Inflammatory macrophage (primary cell): ENCODE measurements at places on chromosomes 5 and 9.
A peak's percentile ranks its signal among the peaks of the same experiment; 100 is the strongest.

DNA sequence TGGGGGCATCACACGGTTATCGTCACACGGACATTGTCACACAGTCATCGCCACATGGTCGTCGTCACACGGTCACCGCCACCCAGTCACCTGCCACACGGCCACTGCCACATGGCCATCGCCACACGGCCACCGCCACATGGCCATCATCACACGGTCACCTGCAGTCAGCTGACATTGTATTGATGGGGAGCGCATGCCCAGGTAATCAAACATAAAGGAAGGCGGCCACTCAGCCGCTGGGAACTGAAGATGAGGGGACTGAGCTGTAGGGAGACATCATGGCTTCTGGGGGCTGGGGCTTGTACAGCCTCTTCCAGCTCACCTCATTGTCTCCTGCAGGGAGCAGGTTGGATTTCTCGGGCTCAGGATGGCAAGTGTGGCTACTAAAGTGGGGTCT, 49.2 kb downstream of the MRPL36 start:
- DNase-seq: no peak

- DNase-seq: no peak
These were observed 120.1 kb upstream of the LPCAT1 start for GRCh38 chr5:1643651-1644392.

GRCh38 chr9:127279717-127280285, 15.2 kb downstream of the GARNL3 start:
- DNase-seq: no peak

DNA sequence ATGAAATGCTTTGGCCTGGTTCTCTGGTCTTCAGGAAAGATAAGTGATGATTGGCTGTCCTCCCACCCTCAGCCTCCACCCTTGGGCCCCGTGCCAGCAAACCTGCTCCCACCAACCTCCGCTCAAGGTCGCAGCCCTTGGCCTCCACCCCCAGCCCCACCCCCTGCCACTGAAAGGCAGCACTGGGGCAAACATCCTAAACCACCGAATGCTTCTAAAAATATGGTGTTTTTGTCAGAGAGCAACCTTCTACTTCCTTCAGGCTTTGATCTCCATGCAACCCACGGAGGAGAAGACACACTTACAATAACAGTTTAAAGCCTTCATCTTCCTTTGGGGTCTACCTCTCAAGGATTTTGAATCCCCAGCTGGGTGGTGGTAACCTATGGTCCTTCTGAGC, 24.0 kb upstream of the TCF7 start:
- DNase-seq: no peak

DNA sequence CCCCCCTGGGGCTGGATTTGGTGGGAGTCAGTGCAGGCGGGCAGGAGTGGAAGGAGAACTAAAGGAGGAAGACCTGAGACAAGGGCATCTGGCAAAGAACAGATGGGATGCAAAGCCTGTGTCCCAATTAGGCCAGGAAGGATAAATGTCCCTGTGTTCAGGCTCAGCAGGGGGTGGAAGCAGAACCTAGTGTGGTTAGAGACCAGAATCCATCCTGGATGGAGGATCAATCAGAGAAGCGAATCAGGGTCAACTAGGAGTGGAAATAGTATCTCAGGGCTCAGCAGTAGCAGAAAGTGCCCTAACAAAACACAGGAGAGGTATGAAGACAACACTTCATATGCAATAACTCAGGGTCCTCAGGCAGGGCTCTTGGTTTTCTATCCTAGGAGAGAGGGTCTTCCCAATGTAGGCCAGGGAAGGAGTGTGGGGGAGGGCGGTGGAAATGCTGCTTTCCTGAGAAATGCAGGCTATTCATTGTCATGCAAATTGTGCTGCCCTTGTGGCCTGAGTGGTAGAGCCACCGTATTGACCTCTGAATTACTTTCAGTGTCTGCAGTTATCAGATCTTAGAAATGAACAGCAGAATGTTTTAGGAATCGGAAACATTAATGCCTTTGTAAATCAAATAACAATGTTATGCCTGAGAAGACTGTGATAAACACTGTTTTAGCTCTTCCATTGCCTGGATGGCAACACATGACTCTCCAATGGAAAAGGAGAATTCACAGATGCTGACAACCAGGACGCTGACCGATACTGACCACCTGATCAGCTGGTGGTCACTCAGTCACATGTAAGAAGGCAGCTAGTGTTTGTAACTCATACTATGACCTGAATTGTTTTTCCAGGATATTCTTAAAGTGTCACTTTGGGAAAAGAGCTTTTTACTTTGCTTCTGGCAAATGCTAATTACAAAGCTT, 323.6 kb downstream of the SEMA5A start:
- DNase-seq: no peak

DNA sequence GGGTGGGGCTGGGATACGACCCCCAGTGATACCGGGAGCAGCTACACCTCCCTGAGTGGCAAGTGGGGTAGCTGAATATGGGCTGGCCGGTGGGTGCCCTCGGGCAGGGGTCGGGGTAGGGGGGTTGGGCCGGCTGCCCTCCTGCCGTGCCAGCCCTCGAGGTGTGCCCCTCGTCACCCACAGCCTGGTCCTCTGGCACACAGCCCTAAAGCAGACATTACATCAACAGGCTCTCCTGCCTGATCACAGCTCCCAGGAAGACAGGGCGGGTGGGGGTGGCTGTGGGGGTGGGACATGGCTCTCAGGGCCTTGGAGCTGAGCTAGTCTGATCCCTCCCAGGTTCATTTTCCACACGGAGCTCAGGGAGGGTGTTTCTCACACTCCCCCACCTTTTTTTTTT, 23.2 kb downstream of the FBXW5 start:
- no peak for DNase-seq

GRCh38 chr5:176832162-176832561, 21.8 kb downstream of the UNC5A start:
- no peak for DNase-seq

DNA sequence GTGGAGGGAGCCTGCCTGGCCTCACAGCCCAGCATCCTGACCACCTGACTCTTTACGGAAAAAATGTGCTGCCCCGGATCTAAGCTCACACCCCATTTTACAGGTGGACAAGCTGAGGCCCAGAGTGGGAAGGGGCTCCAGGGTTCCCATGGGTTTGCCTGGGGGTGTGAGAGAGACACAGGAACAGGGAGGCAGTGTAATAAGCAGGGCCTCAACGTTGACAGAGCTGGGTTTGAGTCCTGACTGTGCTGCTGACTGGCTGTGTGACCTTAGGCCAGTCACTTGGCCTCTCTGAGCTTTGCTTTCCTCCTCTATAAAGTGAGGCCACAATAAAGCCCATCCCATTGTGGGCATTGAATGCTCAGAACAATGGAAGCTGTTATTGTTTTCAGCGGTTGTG, 73.7 kb downstream of the HMCN2 start:
- no peak for DNase-seq

GRCh38 chr9:95124582-95125367, 192.7 kb downstream of the FANCC start:
- DNase-seq: no peak

DNA sequence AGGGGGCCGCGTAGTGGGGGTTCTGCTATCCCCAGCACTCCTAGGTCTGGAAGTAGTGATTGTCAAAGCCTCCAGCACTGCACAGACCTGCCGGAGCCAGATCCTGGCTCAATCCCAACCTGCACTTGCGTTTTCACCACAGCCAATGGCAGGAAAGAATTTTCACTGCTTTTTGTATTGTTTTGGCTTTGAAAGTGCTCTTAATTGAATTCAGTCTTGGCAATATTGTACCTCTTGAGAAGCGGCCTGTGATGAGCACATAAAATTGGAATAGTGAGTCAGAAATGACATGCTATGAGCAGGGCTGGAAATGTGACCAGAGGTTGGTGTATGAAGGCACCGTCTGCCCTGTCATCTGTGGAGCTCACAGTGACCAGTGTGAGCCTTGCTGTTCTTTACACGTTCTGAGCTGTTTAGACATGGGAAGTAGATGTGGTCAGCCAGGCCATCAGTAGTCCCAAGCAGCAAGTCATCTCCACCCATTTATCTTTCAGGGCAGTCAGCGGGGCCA, 41.5 kb downstream of the SECISBP2 start:
- DNase-seq: no peak

DNA sequence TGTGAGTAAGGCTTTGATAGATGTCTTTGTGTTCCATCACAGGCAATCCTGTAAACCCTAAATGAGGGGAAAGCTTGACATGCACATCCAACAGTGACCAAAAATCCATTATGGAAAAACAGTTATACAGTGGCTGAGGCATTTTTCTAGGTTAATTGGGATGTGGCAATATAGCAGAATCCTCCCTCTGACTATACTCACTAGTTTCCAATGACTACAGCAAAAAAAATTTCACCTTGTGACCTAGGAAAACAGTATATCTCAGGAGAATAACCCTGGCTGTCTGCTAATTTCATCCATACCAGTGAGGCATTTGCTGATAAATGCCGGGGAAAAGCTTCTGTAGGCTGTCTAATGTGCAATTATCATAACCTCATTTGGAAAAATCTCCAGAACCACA, 49.9 kb upstream of the SNCAIP start:
- no peak for DNase-seq

GRCh38 chr9:76571288-76571687, 112.3 kb downstream of the GCNT1 start:
- peak; percentile 78 for DNase-seq

GRCh38 chr5:155732587-155733376, 594.2 kb upstream of the SGCD start:
- DNase-seq: no peak

GRCh38 chr9:113223963-113224362, 2.6 kb downstream of the SLC31A1 start:
- no peak for DNase-seq

- no peak for DNase-seq
These were observed 611.7 kb downstream of the NR2F1-AS1 start for GRCh38 chr5:92969191-92969780.

GRCh38 chr5:144085381-144085780, 85.1 kb downstream of the YIPF5 start:
- DNase-seq: no peak

DNA sequence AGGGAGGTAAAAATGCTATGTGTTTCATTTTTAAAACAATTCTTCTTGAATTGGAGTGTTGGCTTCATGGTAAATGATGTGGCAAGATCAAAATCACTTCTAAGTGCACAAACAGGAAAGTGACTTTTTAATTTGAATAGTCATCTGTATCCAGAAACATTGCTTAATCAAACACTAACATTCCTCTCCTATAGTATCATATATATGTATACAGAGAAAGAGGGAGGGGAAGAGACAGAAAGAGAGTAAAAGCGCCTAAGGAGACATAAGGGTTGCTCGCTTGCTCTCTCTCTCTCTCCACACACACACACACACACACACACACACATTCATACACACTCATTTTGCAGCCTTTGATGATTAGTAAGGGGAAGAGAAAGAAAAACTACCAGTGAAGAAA, 95.4 kb upstream of the PRDM9 start:
- no peak for DNase-seq

DNA sequence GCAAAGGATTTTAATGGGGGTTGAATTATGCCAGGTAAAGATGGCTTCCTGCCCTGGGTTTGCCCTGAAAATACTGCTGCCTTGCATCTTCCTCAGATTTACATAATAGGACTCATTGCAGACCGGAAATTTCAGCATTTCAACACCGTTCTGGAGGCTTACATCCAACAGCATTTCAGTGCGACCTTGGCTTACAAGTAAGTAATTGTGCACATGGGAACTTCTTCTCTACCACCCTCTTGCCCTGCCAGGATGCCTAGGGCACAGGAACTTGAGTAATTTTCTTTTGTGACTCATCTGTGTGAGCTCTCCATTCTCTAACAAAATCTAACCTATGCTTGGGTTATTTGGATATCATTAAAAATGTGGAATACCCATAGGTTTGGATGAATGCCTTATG, 80.2 kb downstream of the DOCK2 start:
- peak; percentile 86 for DNase-seq

- peak; percentile 38 for DNase-seq
These were observed 1050.2 kb downstream of the CDH12 start for GRCh38 chr5:21802869-21803490.

DNA sequence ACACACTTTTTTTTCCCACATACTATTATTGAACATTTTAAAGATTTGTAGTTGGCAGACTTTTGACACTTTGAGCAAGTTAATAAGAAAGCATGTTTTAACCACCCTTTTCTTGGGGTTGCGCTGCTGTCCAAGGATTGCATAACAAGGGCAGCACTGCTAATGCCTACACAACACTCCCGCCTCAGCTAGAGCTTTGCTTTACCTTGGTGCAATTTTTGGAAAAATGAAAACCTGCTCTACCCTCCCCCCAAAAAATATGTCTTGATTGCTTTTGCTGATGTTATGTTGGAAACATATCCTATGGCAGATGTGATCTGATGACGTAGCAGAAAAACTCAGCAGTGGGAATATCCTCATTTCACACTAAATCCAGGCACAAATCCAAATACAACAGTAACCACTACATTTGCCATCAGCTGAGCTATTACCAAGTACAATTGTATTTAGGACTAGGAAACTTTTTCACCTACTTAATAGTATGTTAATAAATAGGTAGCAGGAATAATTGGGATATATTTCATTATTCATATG, 51.5 kb downstream of the UBE2R2 start:
- peak; percentile 18 for DNase-seq

GRCh38 chr5:80124121-80124918, 89.2 kb downstream of the THBS4 start:
- DNase-seq: peak; percentile 64

- no peak for DNase-seq
These were observed 148.5 kb upstream of the MRPS30 start for GRCh38 chr5:44660251-44660650.

DNA sequence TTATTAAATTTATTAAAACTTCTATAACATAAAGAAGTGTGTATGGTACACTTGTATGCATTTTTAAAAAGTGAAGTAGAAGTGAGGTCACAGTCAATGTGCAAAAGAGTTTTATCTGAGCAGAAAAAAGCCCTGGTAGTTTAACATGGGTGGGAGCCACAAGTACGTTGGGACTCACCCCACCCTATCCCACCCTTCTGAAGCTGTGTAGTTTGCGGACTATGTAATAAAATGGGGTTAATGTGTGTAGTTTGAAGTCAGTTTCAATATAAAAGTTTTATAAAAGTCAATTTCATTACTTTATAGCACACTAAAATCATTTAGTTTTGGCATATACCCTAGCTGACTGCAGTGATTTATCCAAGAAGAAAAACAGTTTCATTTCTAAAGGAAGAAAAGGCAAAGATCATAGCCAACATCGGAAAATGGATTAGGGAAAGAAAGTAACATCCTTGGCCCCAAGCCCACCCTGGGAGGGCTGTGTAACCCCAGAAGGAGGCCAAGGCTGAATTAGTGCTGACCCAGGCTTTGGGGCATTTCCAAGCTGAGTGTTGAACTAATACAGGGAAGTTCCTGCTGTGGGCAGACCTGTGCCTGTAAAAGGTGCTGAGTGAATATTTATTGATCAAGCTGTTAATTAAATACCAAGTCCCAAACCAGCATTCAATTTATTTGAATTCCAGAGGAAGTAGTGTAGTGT, 398.6 kb upstream of the ADAMTSL1 start:
- DNase-seq: no peak

DNA sequence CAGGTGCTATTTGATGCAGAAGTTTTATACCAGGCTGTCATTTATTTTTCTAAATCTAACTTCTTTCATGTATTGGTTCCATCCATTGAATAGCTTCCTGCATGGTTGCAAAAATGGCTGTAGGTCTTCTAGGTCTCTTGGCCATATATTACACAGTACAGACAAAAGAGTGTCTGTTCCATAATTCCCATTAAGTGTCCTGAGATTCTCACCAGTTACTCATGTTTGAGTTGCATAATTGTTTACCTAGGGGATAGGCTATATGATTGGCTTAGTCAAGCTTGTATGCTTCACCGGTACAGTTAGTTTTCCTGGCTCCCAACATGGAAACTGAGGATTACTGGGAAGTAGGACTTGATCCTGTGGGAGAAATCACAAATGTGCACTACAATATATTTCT, 399.4 kb upstream of the NUDT12 start:
- no peak for DNase-seq
